NCI-H2171 treated with DMSO at 0.1 percent for 48 hours (cell line): ENCODE measurements at places on chromosomes 2 and 18.

- DNase-seq = no peak
Measured at GRCh38 chr18:31649978-31650719, 34.2 kb downstream of the B4GALT6 start.

- DNase-seq = no peak
Measured at GRCh38 chr2:185643434-185643833, 95.2 kb upstream of the FSIP2 start.

DNA sequence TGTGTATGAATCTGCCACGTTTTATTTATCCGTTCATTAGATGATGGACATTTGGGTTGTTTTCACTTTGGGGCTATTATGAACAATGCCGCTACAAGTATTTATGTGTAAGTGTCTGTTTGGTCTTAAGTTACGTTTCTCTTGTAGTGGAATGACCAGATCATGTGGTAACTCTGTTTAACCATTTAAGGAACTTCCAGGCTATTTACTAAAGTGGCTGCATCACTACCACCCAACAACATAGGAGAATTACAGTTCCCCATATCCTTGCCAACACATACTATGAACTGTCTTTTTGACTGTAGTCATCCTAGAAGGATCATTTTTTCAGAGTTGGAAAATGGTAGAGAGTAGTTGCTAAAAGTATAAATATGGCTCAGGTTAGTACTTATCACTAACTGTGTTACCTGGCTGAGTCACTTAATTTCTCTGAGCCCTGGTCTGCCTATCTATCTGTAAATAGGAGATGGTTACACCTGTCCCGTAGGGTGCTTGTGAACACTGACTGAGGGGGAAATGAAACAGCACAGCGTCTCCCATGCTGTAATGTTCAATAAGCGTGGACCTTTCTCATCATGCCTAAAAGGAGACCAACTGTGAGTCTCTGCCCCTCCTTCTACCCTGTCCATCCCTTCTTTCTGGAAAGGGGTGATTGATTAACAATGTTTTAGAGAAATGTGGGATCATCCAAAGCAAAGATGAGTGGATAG, 103.1 kb downstream of the SH3RF3 start:
- DNase-seq = no peak

DNA sequence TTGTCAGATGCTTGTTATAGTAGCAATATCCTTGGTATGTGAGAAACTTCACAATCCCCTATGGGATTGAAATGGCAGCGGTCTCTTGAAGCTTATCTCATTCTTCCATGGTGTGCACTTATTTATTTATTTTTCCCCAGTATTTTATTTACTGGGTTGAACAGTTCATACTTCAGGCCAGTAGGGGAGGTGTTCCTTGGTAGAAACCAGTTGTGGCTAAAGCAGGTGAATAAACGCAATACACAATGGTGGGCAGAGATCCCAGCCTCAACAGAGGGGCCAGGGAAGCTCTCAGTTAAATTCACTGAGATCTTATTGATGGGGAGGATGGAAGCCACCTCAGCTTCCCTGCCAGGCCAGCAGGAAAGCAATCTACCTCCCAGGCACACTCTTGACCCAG, 93.7 kb upstream of the SRD5A2 start:
- no peak for DNase-seq
